ENCODE measurements at places on chromosomes 13 and 19.
A peak's percentile ranks its signal among the peaks of the same experiment; 100 is the strongest.

GRCh38 chr19:5804516-5805461 lies at the start of gene NRTN:
Gene NRTN (plus strand): TSS chr19:5805067. CDS start chr19:5824166, 19,099 bp downstream.
- DNase-seq = no peak

DNA sequence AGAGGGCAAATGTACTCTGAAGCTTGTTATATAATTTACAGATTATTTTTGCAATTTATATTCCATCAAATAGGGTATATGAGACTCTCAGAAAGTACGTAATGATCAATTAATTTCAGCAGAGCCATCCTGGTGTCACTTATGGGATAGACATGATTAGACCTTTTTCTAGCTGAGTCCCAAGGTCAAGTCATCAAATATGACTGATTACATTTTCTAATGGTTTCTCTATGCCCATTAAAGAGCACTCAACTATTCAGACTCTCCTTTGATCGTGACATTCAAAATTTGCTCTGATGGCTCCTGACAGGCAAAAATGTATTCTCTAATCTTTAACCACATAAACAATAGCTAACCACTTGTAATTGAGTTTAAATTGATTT lies 469.2 kb downstream of the COG6 start:
- no peak for DNase-seq

DNA sequence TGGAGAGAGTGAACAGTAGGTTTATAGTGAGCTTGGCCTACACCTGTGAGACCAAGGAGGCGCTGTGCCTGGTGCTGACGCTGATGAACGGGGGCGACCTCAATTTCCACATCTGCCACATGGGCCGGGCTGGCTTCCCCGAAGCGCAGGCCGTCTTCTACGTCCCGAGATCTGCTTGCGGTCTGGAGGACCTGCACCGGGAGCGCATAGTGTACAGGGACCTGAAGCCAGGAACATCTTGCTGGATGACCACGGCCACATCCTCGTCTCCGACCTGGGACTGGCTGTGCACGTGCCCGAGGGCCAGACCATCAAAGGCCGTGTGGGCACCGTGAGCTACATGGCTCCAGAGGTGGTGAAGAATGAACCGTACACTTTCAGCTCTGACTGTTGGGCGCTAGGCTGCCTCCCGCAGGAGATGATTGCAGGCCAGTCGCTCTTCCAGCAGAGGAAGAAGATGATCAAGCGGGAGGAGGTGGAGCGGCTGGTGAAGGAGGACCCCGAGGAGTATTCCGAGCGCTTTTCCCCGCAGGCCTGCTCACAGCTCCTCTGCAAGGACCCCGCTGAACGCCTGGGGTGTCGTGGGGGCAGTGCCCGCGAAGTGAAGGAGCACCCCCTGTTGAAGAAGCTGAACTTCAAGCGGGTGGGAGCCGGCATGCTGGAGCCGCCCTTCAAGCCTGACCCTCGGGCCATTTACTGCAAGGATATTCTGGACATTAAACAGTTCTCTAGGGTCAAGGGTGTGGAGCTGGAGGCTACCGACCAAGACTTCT lies 139.0 kb downstream of the ZDHHC20 start:
- no peak for DNase-seq

DNA sequence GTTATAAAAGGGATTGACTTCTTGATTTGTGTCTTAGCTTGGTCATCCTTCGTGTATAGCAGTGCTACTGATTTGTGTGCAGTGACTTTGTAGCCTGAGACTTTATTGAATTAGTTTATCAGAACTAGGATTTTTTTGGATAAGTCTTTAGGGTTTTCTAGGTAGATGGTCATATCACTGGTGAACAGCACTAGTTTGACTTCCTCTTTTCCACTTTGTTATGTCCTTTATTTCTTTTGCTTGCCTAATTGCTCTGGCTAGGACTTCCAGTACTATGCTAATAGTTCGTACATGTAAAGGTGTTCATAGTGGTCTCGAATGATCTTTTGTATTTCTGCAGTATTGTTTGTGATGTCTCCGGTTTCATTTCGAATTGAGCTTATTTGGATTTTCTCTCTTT lies 145.4 kb downstream of the DNAJC3 start:
- no peak for DNase-seq

DNA sequence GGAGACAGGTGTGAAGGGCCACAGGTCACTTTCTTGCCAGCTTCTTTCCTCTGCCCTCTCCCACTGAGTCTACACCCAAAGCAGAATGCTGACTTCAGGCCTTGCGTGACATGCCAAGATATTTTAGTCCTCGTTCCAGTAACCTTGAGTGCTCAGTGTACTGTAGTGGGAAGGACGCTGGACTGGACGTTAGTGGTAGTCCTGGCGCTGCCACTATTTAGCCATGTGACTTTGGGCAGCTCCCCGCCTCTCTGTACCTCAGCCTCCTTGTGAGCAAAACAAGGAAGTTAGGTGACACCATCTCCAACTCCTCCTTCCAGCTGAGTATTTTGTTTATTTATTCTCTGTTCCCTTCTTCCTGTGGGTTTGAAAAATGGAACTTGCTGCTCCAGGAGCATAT lies 86.1 kb downstream of the FRY start:
- DNase-seq = no peak

DNA sequence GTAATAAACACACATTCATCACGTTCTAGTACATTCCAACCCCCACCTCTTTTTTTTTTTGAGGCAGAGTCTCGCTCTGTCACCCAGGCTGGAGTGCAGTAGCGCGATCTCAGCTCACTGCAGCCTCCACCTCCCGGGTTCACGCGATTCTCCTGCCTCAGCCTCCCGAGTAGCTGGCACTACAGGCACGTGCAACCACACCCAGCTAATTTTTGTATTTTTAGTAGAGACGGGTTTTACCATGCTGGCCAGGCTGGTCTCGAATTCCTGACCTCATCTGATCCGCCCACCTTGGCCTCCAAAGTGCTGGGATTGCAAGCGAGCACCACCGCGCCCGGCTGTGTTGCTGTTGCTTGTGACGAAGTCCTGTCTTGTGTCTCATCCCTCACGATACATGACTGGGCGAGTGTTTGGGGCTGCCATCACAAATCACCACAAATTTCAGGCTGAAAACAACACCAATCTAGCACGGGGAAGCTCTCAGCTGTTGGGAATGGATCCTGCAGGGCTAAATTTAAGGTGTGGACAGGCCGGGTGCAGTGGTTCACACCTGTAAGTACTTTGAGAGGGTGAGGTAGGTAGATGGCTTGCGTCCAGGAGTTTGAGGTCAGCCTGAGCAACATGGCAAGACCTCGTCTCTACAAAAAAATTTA lies 15.7 kb downstream of the MOB3A start:
- DNase-seq = no peak

DNA sequence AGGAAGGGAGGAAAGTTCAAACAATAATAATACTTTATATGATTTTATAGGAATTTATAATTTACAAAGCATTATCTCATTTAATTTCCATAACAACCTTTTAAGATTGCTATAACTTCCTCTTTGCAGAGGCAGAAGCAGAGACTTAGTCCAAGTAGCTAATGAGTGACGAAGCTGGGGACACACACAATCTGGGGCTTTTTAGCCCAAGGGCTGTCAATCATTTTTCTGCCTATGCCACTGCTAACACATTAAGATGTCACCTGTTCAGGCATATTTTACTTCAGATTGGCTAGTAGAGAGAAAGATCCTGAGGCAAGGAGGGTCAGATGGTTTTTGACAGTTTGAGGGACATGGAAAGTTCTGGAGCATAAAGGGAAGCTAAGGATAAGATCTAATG lies 12.6 kb downstream of the SCEL start:
- no peak for DNase-seq

DNA sequence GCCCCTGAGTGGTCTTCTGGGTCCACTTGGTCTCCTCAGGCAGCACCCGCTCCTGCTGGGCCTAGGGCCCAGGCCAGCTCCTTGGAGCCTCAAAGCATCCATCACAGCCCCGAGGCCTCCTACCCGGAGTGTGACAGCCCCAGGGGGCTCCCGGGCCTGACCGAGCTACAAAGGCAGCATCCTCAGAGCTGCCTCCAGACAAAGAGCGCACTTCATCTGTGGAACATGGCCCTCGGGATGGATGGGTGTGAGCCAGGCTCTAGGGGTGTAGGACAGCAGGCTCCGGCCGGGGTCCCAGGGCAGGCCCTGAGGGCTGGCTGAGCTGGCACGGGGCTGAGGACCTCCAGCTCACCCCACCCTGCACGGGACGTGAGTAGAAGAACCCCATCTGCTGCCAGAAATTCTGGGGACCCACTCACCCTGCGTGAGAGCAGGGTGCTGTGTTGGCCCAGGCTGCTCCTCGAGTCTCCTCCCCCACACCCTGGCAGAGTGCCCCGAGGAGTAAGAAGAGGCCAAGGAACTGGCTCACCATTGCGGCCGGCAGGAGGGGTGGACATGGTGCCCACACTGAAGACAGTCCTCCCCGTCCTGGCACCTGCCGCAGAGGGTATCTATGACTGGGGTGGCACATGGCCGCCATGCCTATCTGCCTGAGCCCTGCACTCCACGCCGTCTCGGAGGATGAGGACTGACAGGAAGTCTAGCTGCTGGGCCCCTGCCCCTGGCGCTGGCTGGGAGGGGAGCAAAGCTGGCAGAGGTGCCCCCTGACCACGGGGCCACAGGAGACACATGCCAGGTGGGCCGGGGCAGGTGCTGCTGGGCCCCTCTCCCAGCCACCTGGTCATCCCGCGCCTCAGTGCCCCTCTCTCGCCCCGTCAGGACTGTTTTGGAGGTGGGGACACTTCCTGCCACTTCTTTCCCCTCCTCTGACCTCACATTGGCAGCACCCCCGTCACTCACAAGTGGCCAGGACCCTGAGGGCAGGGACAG lies 22.3 kb downstream of the CEBPG start:
- no peak for DNase-seq

GRCh38 chr13:38496917-38497316 lies 147.3 kb downstream of the UFM1 start:
- no peak for DNase-seq

- DNase-seq = no peak
Observed at GRCh38 chr13:111326981-111327642, 6.7 kb downstream of the TEX29 start.

DNA sequence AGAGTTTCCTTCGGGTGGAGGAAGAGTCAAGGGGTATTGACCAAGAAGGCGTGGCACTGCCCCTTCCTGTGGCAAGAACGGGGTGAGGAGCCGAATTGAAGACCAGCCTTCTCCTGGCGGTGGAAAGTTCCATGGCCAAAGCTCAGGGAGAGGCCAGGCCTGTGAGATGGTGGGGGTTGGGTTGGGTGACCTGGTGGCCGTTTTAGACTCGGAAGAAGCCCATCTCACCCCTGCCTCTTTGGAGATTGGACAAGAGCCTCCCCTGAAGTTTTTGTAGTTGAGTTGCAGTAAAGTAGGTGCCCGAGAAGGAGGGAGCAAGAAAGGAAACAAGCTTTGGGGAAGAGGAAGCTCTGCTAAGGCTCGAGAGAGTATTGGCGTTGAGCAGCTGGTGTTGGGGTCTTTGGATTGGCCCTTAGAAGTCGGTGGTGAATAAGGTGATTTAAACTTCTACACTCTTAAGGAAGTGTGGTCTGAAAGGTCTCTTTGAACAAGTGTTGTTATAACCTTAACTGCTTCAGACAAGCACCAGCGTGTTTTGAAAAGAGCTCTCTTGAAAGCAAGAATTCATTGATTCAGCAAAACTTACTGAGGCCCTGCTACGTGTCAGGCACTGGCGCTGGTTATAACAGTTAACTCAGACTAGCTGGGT lies 964 bp downstream of the SPINT2 start:
- no peak for DNase-seq

GRCh38 chr19:55255618-55256423 lies 3.0 kb downstream of the PPP6R1 start:
- peak; percentile 47 for DNase-seq

- DNase-seq = no peak
Observed at GRCh38 chr19:47768604-47769003, 9.9 kb upstream of the SELENOW start.

DNA sequence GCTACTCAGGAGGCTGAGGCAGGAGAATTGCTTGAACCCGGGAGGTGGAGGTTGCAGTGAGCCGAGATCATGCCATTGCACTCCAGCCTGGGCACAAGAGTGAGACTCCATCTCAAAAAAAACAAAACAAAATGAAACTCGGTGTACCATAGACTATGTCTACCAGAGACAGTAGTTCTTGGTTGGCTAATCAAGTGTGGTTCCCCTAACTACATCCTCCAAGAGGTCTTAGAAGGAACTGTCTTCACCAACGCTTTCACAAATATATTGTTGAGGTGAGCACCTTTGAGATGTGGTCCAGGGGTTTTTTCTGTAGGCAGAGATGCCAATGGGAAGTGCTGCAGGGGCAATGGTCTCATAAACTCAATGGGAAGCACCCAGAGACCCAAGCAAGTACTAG lies 48.0 kb downstream of the RFC3 start:
- DNase-seq = no peak

DNA sequence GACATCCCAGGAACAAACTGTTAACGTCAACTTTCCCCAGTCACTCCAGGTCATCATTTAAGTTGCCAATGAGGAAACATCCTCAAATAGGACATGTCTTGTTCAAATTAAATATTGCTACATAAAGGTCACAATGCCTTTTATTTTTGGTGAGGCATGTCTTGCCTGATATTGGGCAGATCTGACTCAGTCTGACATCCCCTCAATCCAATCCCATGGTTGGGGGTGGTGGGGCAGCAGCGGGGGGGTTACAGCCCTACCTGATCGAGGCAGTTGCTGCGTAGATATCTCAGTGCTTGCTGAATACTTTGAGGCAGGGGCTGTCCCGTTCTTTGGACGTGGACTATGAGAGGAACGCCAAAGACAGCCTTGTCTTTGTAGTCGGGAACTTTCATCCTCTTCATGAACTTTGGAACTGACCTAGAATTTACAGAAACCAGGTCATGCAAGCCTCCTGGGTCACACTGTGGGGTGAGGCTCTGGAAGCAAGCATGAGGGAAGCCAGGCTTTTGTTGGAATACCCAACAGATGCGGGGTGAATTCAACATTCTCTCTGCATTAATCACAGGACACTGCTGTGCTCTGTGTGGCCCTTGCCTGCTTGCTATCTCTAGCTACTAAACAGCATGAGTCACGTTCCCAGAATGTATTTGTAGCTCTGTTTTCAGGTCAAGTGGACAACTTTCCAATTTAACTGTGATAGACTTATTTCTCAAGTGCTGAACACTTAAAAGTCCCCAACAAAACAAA lies 109.8 kb downstream of the KL start:
- no peak for DNase-seq

GRCh38 chr13:60288569-60288968 lies 108.5 kb upstream of the TDRD3 start:
- no peak for DNase-seq

DNA sequence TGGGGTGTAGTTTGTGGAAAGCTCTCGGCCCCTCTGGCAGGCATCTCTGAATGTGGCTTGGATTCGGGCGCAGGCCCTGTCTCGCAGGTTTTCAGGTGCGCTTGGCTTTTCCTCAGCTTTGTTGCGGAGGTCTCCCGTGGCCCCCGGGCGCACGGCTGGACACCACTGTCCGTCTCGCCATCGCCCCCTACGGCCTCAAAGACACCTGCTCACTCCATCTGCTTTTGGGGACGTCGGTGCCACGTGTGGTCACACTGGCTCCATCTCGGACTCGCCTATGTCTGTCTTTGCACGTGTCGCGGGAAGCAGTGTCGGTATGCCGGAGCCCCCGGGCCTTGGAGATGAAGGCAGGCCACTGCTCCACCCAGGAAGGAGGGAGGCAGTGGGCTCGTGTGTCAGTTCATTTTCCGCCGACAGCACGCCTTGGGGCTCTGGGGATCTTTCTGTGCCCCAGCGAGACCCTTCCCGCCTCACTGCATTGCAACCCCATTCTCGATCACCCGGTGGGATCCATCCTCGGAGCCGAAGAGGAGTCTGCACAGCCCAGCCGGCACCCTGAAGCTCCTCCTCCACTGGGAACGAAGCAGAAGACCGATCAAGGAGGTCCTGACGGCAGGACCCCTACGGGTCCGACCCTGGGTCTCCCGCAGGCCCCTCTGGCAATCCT lies 42.1 kb downstream of the ZNF146 start:
- no peak for DNase-seq
